Stimulated activated CD4-positive, alpha-beta T cell treated with anti-CD3 and anti-CD28 coated beads, Interleukin-12 subunit alpha, Interleukin-12 subunit beta, amount 100 ng/mL, for 24 hours (primary cell): ENCODE measurements at places on chromosomes 1 and 21.

DNA sequence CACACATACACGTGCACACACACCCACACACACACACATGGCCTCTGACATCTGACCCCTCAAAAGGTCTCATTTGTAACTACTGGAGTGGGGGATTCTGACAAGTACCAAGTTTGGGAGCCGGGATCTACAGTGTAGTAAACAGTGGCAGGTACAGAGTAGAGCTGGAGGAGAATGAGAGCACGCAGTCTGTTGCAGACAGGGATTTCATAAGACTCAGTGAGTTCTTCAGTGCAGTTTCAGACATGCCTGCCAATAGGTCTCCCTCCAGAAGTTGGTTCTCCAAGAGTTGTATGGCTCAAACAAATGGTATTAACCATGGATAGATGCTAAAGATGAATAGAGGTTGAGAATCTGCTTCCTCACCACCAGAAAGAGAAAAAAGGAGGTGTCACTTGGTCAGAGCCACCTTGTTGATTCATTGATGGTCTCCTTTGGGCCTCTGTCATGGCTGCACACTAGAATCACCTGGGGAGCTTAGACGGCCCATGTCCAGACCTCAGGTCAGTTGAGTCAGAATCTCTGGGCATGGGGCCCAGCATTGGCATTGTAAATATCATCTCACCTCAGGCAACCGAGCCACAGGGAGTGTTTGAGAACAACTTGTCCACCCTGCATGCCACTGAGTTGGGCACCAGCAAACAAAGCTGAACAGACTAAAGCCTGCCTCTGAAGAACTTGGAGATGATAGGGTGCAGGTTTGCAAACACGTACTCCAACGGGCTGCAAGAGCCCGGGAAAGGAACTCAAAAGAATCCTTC is 122.1 kb downstream of the EDEM3 start:
- no peak for DNase-seq

- no peak for DNase-seq
Measured at GRCh38 chr1:179366093-179366800, 476 bp downstream of the AXDND1 start.

- no peak for DNase-seq
Measured at GRCh38 chr1:171468120-171468750, 17.1 kb upstream of the PRRC2C start.

DNA sequence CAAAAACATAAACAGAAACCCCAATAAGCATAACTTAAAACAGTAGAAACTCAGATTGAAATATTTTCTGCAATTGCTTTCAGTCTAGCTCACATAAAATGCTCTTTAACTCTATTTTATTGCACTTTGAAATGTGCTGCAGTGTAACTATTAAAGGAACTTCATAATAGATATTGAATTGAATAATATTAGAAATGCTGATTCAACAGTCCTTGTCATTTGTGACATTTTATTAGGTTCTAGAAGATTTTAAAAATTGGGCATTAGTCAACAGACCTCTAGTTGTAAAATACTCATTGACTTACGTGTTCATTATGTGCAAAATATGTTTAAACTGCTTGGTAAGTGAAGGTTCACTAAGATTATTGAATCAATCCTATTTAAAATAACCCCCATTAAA is 1422.3 kb downstream of the PLA2G4A start:
- no peak for DNase-seq

- DNase-seq: no peak
Measured at GRCh38 chr1:57142999-57143398, 177.2 kb upstream of the C8B start.

DNA sequence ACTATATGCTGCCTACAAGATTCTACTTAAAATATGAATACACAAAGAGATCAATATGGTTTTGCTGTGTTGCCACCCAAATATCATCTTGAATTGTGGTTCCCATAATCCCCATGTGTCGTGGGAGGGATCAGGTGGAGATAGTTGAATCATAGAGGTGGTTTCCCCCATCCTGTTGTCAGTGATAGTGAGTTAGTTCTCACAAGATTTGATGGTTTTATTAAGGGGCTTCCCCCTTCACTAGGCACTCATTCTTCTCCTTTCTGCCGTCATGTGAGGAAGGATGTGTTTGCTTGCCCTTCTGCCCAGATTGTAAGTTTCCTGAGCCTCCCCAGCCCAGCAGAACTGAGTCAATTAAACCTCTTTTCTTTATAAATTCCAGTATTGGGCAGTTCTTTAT is 654.4 kb upstream of the NR5A2 start:
- no peak for DNase-seq

- no peak for DNase-seq
Measured at GRCh38 chr1:31798433-31799195, 17.2 kb downstream of the SPOCD1 start.

DNA sequence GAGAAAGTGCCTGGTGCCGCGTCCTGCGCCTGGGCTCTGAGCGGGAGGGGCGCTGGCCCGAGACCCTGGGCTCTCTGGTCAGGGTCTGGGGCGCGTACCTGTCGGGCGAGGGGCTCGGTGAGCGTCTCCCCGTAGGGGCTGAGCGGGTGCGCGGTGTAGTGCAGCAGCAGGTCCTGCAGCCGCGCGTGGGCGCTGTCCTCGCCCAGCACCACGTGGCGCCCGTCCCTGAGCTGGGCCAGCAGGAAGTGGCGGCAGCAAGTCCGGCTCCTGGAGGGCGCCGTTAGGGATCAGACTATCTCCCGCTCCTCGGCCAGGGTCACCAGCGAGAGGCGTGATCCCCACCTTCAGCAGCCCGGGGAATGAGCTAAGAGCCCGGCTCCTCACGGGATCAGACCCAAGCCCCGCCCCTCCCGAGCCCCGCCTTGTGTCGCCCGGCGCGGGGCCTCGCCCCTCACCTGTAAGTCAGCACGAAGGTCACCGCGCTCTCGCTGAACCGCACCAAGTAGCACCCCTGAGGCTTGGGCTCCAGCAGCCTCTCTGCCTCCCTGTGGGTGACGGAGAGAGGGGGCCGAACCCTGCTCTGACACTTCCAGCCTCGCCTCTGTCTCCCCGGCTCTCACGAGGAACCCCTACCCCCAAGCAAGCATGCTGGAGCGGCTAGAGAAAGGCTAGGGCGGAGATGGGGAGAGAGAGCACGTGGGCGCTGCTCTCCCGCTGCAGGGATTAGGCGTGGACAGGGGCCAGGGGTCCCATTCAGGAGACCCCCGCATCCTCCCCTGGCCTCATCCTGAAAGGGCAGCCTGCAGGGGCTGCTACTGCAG is 2.7 kb downstream of the SH2D2A start:
- peak; percentile 55 for DNase-seq

GRCh38 chr1:30990591-30990990 is 74.9 kb downstream of the PUM1 start:
- DNase-seq: no peak

DNA sequence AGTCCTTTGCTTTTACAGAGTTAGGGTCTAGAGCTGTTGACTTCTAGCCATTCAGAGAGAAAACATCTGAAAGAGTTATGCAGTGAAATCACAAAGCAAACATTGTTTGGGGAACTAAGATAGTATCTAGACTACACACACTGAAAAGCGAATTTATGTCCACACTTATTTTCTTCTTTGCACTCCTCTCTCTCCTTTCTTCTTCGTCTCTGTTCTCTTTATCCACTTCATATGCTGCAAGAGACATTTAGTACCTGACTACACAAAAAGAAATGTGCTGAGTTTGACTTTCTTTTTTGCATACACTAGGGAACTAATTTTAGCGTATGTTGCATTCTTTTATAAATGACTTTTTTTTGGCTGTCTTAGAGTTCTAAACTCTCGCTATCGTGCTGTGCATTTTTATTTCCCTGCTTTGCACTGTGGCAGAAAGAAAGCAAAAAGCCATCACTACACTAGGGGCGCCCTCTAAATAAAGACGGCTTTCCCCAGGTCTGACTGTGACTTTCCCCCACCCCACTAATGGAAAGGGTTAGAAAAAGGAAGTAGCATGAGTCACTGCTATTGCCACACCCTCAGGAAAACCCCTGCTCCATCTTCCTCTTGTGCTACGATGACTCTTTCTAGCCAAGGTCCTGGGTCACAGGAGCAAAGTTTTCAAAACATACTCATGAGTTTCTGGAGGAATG is 65.7 kb downstream of the MAP3K7CL start:
- peak; percentile 46 for DNase-seq

DNA sequence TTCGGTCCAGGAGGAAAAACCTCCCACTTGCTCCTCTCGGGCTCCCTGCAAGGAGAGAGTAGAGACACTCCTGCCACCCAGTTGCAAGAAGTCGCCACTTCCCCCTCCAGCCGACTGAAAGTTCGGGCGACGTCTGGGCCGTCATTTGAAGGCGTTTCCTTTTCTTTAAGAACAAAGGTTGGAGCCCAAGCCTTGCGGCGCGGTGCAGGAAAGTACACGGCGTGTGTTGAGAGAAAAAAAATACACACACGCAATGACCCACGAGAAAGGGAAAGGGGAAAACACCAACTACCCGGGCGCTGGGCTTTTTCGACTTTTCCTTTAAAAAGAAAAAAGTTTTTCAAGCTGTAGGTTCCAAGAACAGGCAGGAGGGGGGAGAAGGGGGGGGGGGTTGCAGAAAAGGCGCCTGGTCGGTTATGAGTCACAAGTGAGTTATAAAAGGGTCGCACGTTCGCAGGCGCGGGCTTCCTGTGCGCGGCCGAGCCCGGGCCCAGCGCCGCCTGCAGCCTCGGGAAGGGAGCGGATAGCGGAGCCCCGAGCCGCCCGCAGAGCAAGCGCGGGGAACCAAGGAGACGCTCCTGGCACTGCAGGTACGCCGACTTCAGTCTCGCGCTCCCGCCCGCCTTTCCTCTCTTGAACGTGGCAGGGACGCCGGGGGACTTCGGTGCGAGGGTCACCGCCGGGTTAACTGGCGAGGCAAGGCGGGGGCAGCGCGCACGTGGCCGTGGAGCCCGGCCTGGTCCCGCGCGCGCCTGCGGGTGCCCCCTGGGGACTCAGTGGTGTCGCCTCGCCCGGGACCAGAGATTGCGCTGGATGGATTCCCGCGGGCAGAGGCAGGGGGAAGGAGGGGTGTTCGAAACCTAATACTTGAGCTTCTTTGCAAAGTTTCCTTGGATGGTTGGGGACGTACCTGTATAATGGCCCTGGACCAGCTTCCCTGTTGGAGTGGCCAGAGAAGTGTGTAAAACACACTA is 45.3 kb downstream of the MRPL39 start:
- DNase-seq: peak; percentile 83

GRCh38 chr1:154941333-154942013 is 5.0 kb upstream of the PMVK start:
- DNase-seq: no peak

DNA sequence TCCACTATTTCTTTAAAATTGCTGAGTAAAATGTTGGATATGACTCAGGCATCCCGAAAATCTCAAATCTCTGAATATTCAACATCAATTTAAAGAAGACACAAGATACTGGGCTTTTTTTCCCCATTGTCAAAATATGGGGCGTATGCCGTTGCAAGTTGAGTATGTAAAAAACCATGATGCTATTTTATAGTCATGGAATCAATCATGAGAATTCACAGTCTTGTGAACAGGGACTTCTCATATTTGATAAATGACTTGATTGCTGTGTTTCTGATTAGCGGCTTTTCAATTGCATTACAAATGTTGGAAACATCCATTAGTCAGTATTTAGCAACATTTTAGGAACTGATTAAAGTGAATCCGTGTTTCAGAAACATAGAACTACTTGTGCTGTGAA is 45.3 kb downstream of the SETD4 start:
- no peak for DNase-seq

DNA sequence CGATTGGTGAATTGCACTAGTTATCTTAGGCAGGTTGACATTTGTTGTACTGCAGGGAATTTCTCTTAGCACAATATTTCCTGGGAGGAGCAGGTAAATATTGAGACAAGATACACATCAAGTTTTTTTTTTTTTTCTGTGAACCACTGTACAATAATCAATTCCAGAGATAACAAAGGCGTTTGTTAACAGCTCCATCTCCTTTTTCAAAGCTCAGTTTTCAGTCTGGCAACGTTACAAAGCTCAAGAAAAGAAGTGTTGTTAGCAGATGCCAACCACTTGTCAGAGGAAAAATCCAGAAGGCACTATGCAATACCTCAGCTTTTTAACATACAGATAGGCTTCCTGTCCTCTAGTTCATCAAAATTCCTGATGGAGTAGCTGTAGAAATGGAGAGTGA is 40.9 kb upstream of the DAB1 start:
- no peak for DNase-seq

DNA sequence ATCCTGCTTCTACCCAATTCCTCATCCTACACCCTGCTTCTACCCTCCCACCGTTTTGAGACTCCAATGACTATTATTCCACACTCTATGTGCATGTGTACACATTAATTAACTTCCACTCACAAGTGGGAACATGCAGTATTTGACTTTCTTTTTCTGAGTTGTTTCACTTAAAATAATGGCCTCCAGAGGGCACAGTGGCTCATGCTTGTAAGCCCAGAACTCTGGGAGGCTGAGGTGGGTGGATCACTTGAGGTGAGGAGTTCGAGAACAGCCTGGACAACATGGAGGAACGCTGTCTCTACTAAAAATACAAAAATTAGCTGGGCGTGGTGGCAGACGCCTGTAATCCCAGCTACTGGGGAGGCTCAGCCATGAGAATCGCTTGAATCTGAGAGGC is 464.8 kb downstream of the PTBP2 start:
- DNase-seq: no peak

- no peak for DNase-seq
Measured at GRCh38 chr1:228021355-228022030, 14.7 kb downstream of the WNT3A start.

DNA sequence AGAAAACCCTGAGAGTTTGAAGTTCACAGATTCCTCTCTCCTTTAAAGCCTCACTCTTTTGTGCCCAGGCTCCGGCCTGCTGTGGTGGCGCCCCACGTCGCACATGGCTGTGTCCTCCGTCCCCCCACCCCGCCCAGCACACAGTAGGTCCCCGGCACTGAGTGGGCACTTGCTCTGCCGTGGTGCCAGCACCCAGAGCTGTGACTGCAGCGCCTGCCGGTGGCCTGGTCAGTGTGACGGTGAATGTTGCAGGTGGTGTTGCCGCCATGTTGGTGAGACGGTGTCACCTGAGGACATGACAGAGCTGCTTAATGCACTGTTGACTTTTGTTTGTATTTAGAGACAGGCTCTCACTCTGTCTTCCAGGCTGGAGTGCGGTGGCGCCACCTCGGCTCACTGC is 3.4 kb downstream of the ATAD3C start:
- no peak for DNase-seq

DNA sequence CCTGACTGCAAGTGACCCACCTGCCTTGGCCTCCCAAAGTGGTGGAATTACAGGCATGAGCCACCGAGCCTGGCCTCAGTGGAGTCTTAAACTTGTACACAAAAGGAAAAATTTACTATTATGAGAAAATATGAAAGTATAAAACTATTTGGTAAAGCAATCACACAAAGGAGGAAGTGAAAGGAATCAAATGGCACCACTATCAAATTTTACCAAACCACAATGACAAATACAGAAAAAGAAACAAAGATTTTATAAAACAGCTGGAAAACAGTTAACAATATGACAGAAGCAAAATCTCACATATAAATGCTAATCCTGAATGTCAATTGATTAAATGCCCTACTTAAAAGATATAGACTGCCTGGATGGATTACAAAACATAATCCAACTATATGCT is 42.1 kb upstream of the NEGR1 start:
- no peak for DNase-seq

- no peak for DNase-seq
Measured at GRCh38 chr1:54017979-54018378, at the start of gene LDLRAD1. TSS of gene LDLRAD1 (minus strand) at chr1:54018186. CDS start at chr1:54018112, 74 bp downstream.

- DNase-seq: no peak
Measured at GRCh38 chr1:66654643-66655042, 97.6 kb upstream of the DYNLT5 start.

- DNase-seq: no peak
Measured at GRCh38 chr1:109158433-109158832, 44.5 kb downstream of the ELAPOR1 start.

- no peak for DNase-seq
Measured at GRCh38 chr21:38820471-38821239, 14.9 kb downstream of the ETS2 start.

- no peak for DNase-seq
Measured at GRCh38 chr1:54378157-54378873, 27.9 kb downstream of the SSBP3 start.
